AG08396 (cell line): ENCODE measurements at places on chromosomes 11 and 22.

DNA sequence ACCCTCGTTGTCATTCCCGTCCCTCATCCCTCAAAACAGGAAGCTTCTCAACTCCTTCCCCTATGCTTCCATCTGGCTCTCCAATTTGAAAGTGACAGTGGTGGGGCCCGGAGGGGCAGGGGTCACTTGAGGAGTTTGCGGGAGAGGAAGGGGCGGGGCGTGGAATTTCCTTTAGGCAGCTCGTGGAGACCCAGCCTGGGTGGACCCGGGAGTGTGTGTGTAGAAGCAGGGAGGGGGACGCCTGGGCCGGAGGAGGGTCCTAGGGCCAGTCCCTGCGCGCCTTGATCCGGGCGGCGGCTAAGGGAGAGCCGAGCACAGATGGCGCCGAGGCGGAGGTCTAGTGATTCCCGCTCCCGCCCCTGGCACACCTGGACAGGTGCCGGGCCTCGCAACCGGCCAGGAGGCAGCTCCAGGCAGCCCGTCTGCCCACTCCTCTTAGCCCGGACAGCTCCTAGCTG lies 7.8 kb upstream of the PAX6 start:
- no peak for DNase-seq

- no peak for DNase-seq
Measured at GRCh38 chr11:57439786-57440185, 12.9 kb upstream of the SLC43A3 start.

GRCh38 chr11:132312701-132313111 lies 942.3 kb downstream of the NTM start:
- peak; percentile 63 for DNase-seq

GRCh38 chr11:45451766-45452440 lies 165.8 kb upstream of the SYT13 start:
- no peak for DNase-seq

DNA sequence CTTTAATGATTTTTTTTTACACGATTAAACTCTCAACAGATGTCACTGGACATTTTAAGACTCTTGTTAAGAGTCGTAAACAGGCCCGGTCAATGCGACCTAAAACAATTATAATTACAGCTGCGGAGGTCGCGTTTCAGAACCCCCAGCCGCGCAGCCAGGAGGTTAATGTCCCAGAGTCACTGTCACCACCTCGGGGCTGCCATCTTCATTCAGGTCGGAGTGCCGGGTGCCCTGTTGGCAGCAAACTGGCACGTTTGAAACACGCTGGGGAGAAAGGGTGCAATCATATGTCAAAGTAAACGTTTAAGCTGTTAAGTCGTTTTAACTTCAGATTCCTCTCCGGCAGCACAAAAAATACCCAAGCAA lies 711 bp upstream of the PHF21B start:
- no peak for DNase-seq

- peak; percentile 46 for DNase-seq
Measured at GRCh38 chr22:44623771-44624510, 78.1 kb upstream of the PRR5 start.

- DNase-seq = no peak
Measured at GRCh38 chr11:34449013-34449412, 10.3 kb downstream of the CAT start.

- no peak for DNase-seq
Measured at GRCh38 chr22:24117942-24118341, 63.3 kb upstream of the SUSD2 start.

- no peak for DNase-seq
Measured at GRCh38 chr11:22049276-22049675, 143.6 kb upstream of the ANO5 start.

- DNase-seq = no peak
Measured at GRCh38 chr11:123292647-123293046, 97.6 kb upstream of the CLMP start.

- DNase-seq = no peak
Measured at GRCh38 chr11:77340501-77340900, 39.0 kb upstream of the GDPD4 start.

DNA sequence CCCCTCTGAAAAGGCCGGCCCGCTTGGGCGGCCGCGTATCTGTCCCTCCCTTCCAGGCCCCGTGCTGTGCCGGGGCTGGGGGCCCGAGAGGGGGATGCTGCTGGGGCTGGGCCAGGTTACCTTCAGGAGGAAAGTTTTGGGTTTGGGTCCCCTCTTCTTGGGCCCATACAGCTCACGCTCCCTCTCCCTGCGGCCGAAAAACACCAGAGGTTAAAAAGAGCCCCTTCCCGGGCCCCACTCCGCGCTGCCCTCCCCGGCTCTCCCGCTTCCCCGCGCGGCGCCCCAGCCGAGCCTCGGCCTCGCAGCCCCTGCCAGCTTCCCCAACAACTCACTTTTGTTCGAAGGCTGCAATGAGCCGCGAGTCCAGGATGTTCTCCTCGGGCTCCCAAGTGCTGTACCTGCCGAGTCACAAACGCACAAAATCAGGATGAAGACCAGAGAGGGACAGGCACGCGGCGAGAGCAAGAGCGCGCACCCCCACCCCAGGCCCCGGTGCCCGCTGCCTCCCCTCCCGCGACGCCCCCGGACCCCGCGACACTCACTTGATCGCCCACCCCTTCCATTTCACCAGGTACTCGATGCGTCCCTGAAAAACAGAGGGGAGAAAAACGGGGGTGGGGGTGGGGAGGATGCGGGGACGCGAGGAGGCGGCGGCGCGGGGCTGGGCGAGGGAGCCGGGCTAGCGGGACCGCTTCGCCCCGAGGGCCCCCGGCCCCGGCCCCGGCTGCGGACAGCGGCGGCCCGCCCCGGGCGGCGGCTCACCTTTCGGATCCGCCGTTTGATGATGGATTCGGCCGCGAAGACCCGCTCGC lies 450 bp downstream of the CBX6 start:
- DNase-seq = no peak

- no peak for DNase-seq
Measured at GRCh38 chr11:114145166-114145775, 85.8 kb downstream of the ZBTB16 start.

DNA sequence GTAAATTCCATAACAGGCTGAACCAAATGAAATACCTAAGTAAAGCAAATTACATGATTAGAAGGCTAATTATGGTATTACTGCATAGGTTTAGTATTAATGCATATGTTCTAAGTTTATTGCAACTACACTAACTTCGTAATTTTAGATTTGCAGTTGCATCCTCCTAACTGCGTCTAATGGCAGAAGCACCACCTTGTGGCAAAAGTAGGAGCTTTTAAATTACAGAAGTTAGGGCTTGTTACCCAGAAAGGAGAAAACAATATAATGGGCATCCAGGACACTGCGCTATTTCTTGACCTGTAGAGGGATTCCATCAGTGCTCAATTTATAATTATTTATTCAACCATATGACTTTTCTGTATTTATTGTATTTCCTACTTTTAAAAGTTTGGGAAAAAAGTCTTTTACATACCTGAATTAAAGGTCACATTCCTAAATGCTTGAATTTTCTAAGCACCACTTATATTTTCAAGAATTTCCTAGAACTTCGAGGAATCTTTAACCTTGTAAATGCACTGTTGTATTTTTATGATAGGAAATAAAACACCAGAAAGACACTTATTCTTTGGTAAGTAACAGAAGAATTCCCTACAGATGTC lies 16.3 kb upstream of the GPR83 start:
- no peak for DNase-seq

DNA sequence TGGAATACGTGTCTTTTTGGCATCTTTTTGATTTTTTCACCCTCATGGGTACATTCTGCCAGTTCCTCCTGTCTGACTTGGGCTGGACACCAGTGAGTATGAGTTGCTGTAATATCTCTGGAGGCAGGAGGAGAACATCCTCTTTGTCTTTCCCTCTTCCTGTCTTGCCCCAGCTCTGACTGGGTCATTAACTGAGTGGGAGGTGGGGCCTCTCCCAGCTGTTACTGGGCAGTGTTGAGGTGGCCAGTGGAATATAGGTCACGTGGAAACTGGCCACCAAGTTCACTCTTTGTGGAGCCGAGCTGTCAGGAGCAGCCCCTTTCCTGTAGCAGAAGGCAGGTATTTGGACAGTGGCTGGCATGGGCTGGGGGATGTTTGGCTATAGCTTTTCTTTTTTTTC lies 2.2 kb downstream of the GLB1L2 start:
- no peak for DNase-seq

GRCh38 chr11:36803084-36803483 lies 205.0 kb upstream of the RAG2 start:
- DNase-seq = no peak

- no peak for DNase-seq
Measured at GRCh38 chr22:23113847-23114720, 27.7 kb downstream of the RSPH14 start.

- DNase-seq = no peak
Measured at GRCh38 chr11:128187835-128188234, 399.5 kb downstream of the ETS1 start.

- DNase-seq = peak; percentile 52
Measured at GRCh38 chr11:109085708-109086373, 336.1 kb upstream of the C11orf87 start.

DNA sequence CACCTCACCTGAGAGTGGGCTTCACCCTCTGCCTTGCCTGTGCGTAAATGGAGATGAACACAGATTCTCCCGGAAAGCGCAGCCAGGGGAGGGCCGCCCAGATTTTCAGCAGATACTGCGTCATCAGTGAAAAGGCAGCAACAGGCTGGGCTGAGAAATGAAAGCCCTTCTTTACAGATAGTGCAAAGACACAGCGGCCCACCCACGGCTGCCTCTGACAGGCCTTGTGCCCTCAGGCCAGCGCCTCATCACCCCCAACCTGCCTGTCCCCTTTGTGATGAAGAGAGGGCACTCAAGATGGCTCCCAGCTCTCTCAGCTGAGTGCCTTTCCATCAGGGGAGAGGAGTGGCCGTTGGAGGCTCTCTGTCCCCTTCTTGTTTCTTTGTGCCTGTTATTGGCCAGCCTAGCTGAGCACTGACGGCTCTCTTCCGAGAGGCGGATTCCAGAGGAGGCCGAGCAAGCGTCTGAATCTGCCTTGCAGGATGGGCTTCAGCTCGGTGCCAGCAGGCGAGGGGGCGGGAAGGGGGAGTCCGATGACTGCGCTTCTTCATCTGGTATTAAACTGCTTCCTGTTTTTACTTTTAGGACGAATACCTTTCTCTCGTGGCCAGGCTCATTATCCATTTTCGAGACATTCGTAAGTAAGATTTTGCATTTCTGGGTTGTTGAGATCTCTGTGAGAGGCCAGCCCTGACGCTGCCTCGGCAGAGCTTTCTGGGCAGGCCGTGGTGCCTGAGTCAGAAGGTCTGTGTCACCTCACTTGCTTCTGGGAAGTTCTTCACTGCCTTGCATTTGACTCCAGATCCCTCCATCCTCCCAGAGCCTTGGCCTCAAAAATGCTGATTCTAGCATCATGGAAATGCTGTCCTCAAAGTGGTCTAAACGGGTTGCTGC lies 43.7 kb downstream of the MED15 start:
- DNase-seq = peak; percentile 78

GRCh38 chr11:35487532-35488078 lies 37.8 kb downstream of the PAMR1 start:
- peak; percentile 32 for DNase-seq

- DNase-seq = no peak
Measured at GRCh38 chr11:68074584-68075352, 35.9 kb downstream of the TCIRG1 start.

GRCh38 chr11:74347381-74347780 lies 35.9 kb upstream of the P4HA3 start:
- no peak for DNase-seq

- DNase-seq = no peak
Measured at GRCh38 chr11:76962583-76963416, 71.4 kb upstream of the B3GNT6 start.

- no peak for DNase-seq
Measured at GRCh38 chr11:19845626-19846025, 133.0 kb downstream of the NAV2 start.

- no peak for DNase-seq
Measured at GRCh38 chr22:42056757-42057511, 13.7 kb downstream of the NAGA start.

DNA sequence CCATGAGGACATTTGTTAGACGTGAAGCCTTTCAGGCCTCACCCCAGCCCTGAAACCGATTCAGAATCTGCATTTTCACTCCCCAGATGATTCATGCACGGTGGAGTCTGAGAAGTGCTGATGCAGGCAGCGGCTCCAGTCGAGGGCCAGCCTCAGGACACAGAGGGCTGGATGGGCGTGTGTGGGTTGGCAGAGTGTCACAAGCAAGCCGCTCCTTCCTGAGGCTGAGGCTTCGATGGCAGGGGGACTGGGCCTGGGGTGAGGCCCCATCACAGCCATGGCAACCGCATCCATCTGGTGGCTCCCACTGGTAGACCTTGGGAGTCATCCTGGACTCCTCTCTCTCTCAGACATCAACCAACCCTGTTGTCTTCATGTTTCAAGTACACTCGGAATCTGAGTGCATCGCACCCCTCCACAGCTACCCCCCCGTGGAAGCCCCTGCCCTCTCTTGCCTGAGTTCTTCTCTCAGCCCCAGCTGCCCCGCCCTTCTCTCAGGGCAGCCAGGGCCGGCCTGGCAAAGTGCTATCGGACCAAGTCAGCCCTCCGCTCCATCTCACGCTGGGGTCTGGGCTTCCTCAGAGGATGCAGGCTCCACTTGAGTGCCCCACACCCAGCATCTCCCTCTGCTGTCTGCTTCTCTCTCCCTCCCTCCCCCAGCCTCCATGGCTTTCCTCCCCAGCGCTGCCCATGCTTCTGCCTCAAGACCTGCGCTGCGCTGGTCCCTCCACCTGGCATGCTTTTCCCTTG lies 10.6 kb downstream of the KCNC1 start:
- no peak for DNase-seq

GRCh38 chr11:131235328-131236298 lies 134.8 kb upstream of the NTM start:
- no peak for DNase-seq

GRCh38 chr11:20311444-20311843 lies 52.1 kb upstream of the HTATIP2 start:
- DNase-seq = no peak

GRCh38 chr22:49967706-49968208 lies 7.2 kb downstream of the PIM3 start:
- no peak for DNase-seq

DNA sequence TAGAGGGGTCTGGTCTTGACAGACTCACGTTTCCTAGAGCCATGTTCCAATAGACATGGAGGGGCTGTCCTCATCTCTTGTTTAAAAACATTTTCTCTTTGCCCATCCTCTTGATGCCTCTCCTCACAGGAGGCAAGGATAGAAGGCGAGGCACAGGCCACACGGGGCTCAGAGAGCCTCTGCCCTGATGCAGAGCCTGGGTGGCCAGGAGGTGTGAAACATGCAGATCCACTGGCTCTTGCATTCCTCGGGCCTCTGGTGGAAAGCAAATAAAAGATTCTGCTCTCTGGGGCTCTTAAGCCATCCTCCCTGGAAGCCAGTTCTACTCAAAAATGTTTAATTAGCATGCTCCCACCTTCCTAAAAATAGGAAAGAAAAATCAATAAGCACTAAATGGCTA lies 43.6 kb upstream of the NTM start:
- DNase-seq = no peak

DNA sequence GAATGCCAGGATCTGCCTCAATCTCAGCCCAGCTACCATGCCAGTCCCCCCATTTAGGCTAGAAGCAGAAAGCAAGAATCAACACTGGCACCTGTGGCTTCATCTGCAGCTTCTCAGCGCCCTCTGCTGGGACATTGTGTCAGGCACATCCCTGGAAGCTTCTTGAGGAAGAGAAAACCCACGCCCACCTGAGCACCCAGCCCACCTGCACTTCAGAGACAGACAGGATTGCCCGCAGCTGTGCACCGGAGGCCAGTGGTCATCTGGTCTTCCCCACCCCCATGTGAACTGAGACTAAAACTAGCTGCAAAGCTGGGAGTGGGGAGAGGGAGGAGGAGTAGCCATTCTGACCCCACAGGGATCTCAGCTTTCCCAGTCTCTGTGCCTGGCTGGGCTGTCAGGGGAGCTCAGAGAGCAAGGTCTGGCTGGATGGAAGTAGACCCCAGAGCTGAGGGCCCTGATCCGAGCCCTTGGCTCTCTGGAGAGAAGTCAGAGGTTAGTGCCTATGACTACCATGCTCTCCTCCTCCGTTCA lies 66.8 kb downstream of the FEZ1 start:
- DNase-seq = peak; percentile 50
